ENCODE measurements at places on chromosomes 12 and 14. TPM values are rescaled to one million over a fixed set of nuclear protein-coding genes. Genes with fewer than 3 reads are reported as not detected.

The GLIPR1L1 gene
- total RNA-seq: not detected

DNA sequence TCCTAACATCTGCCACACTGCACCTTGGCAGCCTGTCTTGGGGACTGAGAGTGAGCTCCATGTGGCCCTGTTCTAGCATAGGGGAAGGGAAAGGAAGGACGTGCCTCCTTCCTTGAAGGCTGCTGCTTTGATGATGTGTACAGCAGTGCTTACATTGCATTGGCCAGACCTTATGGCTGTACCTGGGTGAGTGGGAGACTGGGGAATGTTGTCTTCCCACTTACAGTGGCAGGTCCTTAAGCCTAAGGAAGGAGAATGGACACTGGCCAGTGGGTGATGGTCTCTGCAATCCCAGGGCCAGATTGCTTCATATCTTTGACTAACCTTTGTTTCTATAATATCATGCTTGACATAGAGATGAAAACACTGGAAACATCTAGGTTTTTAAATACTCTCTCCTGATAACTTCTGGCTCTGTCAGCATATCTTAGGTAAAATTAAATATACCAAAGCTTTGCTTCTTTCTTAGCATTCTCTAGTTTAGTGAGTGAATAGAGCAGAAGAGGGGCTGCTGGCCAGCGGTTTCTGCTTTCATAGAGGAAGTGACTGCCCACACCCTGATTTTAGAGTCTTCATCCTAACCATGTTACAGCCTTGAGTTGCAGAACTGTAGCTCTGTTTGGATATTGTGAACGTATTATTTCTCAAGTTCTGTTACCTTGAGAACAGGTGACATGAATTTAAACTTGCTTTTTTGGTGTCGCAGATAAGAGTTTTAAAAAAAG lies 27.2 kb downstream of the KLC1 start:
- H3K36me3 ChIP-seq: peaks cover 4% of the 10 kb centered on the region
- H3K27ac ChIP-seq: no peak overlapping the region
- H3K27me3 ChIP-seq: no peaks in the 10 kb centered on the region
- no peak for DNase-seq
- no peaks in the 10 kb centered on the region for H3K4me1 ChIP-seq

- peaks cover 11% of the 10 kb centered on the region for H3K27me3 ChIP-seq
- DNase-seq: no peak
- H3K4me3 ChIP-seq: no peak overlapping the region
Measured at GRCh38 chr14:64870160-64870559, 9.5 kb downstream of the SPTB start.

The CFAP251 gene
- total RNA-seq: 3.7 TPM

DNA sequence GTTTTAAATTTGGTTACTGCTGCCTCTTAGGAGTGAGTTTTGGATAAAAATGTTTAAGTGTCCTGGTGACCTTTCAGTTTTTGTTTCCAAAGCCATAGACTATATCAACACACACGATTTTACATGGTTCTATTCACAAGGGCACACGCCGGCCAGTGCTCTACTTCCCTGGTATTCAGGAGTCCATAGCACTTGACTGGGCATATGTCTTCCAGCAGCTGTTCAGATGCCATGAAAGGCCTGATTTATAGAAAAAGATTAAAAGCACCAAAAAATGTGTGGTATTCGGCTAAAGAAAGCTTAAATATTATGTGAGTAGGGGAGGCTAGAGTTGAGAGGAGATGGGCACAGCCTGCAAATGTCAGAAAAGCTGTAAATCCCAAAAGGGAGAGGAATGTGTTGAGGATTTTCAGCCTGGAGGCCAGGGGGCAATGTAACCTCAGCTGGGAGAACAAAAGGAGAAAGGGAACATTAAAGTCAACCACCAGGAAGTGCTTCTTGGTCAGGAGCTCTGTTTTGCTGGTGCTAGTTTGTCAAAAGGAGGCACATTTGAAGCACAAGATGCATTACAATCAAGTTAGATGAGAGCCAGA lies 478.4 kb downstream of the RAD51B start:
- H3K36me3 ChIP-seq: no peaks in the 10 kb centered on the region
- H3K4me1 ChIP-seq: peaks cover 44% of the 10 kb centered on the region
- H3K4me3 ChIP-seq: no peak overlapping the region
- peak; percentile 24 for DNase-seq

DNA sequence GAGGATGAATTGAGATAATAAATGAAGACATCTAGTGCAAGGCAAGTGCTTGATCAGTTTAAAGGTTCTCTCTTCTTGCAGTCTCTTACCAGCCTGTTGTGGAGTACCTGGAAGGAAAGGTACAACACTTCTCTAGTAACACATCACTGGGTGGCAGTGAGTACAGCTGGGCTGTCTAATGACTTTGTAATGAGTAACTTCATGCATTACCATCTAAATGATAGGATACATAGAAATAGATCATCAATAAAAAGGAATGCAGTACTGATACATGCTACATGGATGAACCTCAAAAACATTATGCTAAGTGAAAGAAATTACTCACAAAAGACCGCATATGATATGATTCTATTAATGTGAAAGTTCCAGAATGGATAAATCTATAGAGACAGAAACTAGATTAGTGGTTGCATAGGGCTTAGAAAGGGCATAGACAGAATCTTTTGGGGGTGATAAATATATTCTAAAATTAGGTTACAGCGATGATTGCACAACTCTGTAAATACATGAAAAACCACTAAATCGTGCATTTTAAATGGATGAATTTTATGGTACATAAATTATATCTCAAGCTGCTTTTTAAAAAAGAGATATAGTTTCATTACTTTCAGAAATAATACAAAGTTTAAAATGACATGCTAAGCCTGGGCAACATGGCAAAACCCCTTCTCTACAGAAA lies 224.4 kb downstream of the CHST11 start:
- H3K4me1 ChIP-seq: peaks cover 8% of the 10 kb centered on the region
- H3K36me3 ChIP-seq: no peaks in the 10 kb centered on the region
- DNase-seq: no peak
- H3K27ac ChIP-seq: no peak overlapping the region

GRCh38 chr12:12396694-12397093 lies 39.8 kb downstream of the BORCS5 start:
- H3K36me3 ChIP-seq: no peaks in the 10 kb centered on the region
- no peak overlapping the region for H3K4me3 ChIP-seq
- peaks cover 27% of the 10 kb centered on the region for H3K4me1 ChIP-seq
- H3K27ac ChIP-seq: peak overlapping the region; percentile 89
- H3K27me3 ChIP-seq: no peaks in the 10 kb centered on the region

The IL22 gene
- total RNA-seq: not detected

The CCDC198 gene
- total RNA-seq: 34.5 TPM

DNA sequence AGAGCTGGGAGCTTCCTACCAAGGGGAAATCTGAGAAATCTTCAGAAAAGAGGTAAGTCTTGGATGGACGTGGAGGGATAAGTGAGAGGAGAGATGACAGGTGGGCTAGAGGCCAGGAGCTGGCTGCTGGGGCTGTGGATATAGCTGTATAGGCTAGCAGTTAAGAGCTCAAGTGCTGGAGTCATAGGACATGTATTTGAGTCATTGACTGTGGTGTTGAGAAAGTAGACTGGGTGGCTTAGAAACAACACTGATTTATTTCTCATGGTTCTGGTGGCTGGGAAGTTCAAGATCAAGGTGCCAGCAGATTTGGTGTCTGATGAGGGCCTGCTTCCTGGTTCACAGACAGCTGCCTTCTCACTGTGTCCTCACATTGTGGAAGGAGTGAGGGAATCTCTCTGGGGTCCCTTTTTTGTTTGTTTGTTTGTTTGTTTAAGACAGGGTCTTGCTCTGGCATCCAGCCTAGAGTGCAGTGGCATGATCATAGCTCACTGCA lies 151.1 kb upstream of the FUT8 start:
- H3K27ac ChIP-seq: no peak overlapping the region
- H3K36me3 ChIP-seq: no peaks in the 10 kb centered on the region
- no peaks in the 10 kb centered on the region for H3K4me1 ChIP-seq
- H3K27me3 ChIP-seq: no peaks in the 10 kb centered on the region
- no peak for DNase-seq

The CLEC2A gene
- total RNA-seq: not detected

Data from hepatocyte (in vitro differentiated cells).